Suppressor macrophage (primary cell): ENCODE measurements at places on chromosomes 2 and 18.

DNA sequence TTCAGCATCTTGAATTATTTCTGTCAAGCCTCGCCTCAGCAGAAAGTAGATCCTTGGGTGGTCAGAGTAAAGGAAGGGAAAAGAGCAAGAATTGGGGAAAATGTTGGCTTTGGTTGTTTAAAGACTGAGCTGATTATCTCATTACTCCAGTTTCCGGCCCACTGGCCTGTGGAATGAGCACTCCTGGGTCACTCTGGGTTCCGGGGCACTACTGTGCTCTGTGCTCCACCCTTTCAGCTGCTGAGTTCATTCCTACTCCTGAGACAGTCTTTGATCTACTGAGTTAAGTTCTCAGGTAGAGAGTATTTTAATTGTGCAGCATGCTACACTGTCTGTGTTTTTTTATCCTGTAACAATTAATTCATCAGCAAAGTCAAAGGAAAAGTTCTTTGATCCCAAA, 427.7 kb downstream of the CDH2 start:
- DNase-seq, result no peak

GRCh38 chr2:146295080-146295670, 1549.7 kb upstream of the ACVR2A start:
- peak; percentile 20 for DNase-seq

- no peak for DNase-seq
Observed at GRCh38 chr18:8947566-8947965, 154.9 kb upstream of the NDUFV2 start.

- no peak for DNase-seq
Observed at GRCh38 chr2:169464466-169464865, 14.8 kb upstream of the BBS5 start.

- no peak for DNase-seq
Observed at GRCh38 chr2:12657560-12657959, 59.2 kb upstream of the TRIB2 start.

DNA sequence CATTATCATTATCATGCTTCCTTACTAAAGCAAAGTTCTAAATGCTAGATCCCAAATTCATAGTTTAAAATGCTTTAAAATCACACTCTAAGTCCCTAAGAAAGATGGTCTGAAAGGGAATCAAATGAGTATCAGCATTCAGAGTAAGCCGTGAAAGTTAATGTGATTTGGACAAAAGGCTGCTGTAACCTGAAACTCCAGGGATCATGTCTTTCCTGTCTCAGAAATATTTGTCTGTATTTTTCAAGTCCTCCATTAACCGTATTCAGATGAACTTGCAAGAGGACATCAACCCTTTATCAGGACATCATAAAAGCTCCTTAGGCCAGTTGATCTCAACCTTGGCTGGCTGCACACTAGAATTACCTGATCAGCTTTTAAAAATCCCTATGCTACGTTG, 324.3 kb upstream of the PKDCC start:
- DNase-seq, result no peak

DNA sequence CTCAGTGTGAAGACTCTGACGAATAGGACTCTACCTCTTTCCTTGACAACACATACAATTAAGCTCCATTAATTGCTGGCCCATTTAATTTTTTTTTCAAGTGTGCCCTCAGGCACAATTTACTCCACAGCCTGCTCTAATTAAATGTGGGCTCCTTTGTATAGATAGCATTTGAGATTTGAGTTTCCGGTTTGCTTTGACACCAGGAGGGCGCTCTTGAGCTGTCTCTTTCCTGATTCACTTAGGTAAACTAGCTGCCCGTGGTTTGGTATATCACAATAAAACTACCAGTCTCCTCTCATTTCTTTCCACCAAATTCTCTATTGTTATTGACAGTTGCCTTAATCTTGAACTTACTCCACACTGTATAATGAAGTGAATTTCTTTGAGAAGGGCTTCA, 666.0 kb downstream of the DSC3 start:
- no peak for DNase-seq

DNA sequence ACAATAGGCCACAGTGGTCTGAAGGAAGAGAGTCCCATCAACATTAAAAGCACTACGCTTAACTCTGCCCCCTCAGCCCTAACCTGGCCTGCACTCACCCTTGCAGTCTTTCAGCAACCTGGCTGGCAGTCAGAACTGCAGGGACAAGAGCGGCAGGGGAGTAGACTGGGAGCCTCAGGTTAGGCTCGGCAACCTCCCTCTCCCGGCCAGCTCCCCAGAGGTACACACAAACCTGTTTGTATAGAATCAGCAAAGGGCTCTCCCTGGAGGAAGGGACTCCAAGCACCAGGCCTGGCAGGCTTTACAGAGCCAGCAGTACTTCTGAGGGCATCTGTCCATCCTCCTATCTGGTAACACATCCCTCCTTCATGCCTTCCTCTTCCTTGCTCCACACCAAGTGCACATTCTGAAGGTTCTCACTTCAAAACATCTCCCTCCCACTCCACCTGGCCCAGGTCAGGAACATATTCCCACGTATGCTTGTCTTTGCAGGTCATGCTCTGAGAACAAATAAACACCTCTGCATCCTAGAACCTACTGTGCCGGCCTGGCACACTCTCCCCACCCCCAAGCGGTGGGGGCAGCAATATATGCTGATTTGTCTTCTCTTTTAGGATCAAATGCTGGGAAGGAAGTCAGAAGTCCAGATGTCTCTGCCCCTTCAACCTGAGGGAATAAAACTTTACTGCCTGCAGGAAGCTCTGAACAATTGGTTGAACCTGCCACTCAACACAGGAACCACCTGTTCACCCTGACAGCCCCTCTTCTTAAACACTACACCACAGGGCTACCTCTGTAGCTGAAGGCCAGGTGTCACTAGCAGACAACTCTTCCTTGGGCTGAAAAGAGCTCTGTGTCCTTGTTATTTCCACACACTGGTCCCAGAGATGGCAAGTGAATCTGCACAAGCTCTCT, 12.6 kb upstream of the SFXN5 start:
- DNase-seq, result no peak

DNA sequence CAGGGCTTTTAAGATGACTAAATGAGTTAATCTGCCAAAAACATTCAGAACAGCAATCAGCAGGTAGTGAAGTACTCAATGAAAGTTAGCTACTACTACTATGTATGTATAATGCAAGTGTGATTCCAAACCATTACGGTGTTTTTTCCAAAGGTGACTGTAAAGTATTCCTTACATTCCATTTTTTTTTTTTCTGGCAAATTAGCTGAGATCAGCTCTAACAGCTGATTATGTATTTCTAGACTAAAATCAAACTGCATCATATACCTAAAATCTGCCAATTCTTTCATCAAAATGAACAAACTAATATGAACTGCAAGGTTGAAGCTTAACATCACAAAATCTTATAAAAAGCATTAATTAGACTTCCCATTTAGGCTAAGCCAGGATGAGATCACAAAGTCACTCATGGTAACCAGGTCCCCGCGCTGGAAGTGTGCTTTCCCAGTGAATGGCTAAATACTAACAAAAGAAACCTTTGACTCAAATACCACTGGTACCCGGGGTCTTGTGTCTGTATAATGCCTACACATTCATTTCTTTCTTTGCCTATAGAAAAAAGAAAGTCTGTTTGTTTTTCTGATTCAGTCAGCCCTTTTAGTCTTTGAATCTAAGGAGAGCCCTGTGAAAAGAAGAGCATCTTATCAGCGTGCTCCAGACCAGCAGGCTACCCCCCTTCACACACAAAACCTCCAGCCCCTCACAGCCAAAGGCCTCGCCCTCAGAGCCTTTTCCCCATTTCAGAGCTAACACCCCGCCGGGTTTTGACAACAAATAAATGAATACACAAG, 88.3 kb downstream of the RBMS1 start:
- DNase-seq, result peak; percentile 17

GRCh38 chr2:158926478-158926948, 41.9 kb upstream of the TANC1 start:
- no peak for DNase-seq

GRCh38 chr18:67977067-67977616, 460.6 kb upstream of the DSEL start:
- no peak for DNase-seq

- DNase-seq, result no peak
Observed at GRCh38 chr2:37885329-37885993, 39.6 kb upstream of the RMDN2 start.

DNA sequence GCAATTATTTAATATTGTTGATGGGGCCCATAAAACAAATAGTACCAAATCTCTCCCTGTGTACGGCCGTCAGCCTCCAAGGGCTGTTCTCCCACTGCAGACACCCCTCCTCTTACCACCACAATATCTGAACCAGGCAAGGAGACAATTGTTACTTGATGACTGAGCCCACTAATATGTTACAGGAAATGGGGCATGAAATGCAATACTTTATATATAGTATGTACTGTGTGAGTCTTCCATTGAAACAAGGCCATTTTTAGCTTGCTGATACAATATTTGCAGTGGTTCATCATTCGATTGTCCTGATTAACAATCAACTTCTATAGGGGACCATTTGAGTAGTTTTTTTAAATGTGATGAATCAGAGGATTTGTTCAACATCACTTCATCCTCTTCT, 307.3 kb downstream of the GBX2 start:
- no peak for DNase-seq

DNA sequence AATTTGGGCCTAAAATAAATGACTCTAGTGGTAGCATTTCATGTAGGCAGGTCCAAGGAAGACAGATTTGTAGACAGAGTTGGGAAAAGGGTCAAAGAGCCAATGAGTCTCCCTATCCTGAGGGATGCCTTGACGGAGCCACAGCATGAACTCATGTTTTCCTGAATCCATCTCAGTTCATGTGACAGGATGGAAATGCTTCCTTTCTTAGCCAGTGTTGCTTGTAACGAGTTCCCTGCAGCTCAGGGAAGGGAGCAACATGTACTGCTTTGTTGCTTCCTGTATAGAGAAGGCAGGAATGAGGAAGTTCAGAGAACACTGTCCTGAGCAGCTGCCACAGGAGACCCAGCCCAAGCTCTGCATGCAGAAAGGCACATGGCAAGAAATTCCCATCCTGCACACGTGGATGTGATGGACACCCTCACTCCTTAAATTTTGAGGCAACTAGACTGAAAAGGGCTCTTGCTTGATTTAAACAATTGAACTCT, 27.9 kb downstream of the TMEM17 start:
- peak; percentile 70 for DNase-seq

- DNase-seq, result no peak
Observed at GRCh38 chr2:138155304-138155703, 191.0 kb downstream of the HNMT start.

- DNase-seq, result peak; percentile 48
Observed at GRCh38 chr18:13003466-13003896, 12.3 kb downstream of the CEP192 start.

GRCh38 chr2:3780477-3781402, 77.4 kb downstream of the DCDC2C start:
- DNase-seq, result peak; percentile 78

GRCh38 chr2:241224851-241225438, 36.5 kb downstream of the ANO7 start:
- DNase-seq, result no peak

- DNase-seq, result peak; percentile 15
Observed at GRCh38 chr2:182594286-182594685, 121.8 kb upstream of the DNAJC10 start.

DNA sequence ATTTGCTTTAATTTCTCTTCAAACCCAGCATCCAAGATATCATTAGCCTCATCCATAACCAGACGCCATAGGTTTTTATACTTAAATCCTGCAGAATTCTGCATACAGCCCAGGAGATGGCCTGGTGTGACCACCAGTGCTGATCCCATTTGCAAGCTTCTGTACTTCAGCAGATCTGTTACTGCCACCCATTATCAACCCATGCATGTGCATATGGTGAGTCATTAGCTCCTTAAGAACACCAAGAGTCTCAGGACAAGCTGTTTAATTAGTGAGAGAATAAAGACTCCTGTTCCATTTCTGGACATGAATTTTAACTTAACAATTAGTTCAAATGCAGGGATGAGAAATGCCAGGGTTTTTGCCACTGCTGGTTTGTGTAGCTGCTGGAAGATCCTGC, 110.7 kb upstream of the TANK start:
- DNase-seq, result no peak

- DNase-seq, result no peak
Observed at GRCh38 chr18:63909870-63910269, 2.1 kb downstream of the SERPINB10 start.

GRCh38 chr2:26555246-26556133, 77.6 kb upstream of the OTOF start:
- no peak for DNase-seq

DNA sequence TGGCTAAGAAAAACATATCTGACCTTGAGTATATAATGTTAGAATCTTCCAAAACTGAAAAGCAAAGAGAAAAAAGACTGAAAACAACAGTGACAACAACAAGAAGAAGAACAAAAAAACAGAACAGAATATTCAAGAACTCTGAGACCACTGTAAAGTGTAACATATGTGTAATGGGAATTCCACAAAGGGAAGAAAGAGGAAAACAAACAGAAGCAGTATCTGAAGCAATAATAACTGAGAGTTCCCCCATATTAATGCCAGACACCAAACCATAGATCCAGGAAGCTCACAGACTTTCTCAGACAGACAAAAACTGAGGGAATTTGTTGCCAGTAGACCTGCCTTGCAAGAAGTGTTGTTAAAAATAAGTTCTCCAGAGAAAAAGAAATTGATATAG, 58.9 kb downstream of the TXNL1 start:
- peak; percentile 3 for DNase-seq

DNA sequence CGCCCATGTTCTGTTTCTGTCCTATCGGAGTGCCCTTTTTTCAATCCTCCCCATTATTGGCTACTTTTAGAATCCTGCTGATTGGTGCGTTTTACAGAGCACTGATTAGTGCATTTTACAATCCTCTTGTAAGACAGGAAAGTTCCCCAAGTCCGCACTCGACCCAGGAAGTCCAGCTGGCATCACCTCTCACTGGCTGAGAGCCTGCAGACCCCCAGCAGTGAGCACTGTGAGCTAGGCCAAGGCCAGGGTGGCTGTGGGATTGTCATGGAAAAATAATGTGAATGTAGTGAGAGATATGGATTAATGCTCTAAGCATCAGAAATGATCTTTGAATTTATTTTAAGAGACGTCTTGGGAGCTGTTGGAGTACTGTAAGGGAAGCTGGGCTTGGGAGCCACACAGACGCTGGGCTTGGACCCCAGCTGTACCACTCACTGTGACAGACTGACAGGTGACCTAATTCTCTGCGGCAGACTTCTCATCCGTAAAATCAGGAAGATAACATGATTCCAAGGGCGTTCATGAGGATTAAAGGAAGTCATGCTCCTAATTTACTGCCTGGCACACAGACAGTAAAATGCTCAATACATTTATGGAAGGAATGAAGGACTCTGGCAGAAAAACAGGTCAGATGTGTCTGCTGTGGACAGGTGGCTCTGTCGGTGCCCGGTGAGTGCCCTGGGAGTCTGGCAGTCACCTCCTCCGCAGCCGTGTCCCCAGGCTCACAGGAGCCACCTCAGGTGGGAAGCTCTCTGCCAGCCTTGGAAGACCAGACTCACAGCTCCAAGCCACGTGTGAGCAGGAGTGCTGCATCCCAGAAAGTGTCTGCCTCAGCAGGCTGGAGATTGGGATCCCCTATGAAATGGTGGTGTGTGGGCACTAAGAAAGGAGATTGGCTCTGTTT, 105.5 kb downstream of the FAM168B start:
- no peak for DNase-seq

- DNase-seq, result no peak
Observed at GRCh38 chr2:39942950-39943349, 163.9 kb upstream of the THUMPD2 start.

GRCh38 chr18:24702001-24702515, 241.6 kb downstream of the HRH4 start:
- no peak for DNase-seq

GRCh38 chr2:28704621-28705020, 47.0 kb upstream of the PPP1CB start:
- DNase-seq, result no peak
